ENCODE measurements at places on chromosomes 16 and 17.

GRCh38 chr16:71734511-71734910 lies 10.0 kb upstream of the PHLPP2 start:
- DNase-seq: no peak

DNA sequence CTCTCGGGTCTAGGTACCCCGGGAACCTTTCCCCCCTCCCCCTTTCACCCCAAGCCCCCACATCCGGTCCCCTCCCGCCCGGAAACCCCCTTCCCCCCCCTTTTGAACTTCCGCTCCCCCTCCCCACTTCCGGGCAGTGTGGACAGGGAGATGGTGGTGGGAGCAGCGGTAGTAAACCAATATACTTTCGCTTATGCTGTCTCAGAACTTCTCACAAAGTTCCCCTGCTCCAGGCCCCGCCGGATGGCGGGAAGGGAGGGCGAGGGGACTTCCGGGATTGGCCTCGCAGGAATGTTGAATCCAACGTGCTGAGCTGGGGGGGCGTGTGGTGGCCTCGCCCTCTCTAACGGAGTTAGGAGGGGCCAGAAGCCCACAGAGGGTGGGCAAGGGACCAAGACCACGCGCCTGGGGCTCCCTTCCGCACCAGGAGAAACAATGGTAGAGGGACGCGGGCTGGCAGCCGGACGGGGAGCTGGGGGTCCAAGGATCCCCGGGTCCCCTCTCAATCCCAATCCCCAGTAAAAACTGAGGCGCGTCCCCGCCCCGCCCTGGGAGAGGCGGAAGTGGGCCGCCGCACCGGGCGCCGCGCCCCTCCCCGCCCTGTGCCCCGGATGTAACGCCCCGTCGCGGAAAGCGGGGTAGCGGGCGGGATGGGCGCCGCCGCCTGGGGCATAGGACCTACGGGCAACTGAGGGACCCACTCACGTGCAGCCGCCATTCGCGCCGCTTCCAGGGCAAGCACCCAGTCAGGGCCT lies 742 bp downstream of the PFN1 start:
- peak; percentile 73 for DNase-seq

GRCh38 chr17:8163978-8164814 lies 1.4 kb upstream of the VAMP2 start:
- DNase-seq: peak; percentile 80

- no peak for DNase-seq
Observed at GRCh38 chr16:88636488-88637265, 1.7 kb upstream of the IL17C start.

DNA sequence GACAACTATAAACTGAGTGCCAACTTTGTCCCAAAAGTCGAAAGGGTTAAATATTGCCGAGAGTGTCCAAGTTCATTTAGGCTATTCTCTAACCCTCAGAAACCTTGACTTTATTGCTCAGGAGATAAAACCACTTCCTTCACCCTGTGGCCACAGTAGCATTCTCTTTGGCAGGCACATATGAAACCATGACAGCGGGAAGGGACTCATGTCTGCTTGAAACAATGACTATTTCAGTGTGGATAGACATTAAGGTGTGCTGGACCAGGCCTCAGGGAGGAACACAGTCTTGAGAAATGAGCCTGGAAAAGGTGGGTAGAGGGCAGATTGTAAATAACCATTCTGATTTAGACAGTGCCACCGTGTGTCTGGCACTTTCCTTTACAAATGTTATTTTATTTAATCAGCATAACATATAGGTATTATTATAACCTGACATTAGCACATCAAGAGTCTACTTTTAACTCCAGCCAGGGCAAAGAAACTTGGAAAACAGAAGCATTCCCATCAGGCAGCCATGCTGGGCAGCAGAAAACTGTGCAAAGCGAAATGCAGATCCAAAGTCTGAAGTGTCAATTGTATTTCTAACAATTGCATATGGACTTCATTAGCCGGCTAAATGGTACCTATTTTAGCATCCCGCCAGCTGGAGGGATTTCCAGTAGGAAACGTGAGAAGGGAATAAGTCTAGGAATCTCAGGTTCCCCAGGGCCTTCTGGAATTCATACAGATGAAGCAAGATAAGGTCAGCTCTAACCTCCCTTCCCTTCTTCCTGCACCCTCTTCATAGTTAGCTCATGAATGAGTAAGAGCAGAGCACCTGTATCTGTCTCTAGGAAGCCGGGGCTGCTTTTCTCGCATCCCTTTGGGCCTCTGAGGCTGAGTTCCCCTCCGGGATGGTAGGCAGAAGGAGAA lies 212.8 kb upstream of the ELAC2 start:
- DNase-seq: no peak

- no peak for DNase-seq
Observed at GRCh38 chr17:82962163-82962720, 117.2 kb upstream of the METRNL start.

GRCh38 chr17:39750131-39751015 lies 12.6 kb downstream of the GRB7 start:
- DNase-seq: no peak

- DNase-seq: no peak
Observed at GRCh38 chr16:73063854-73064211, 15.9 kb upstream of the ZFHX3 start.

Measured in stimulated activated CD4-positive, alpha-beta T cell treated with anti-CD3 and anti-CD28 coated beads, Interleukin-2, amount 100 ng/mL, for 24 hours (primary cell).